ENCODE measurements at places on chromosomes 1 and 21.

- no peak for DNase-seq
Measured at GRCh38 chr1:21097729-21098128, 79.0 kb downstream of the EIF4G3 start.

DNA sequence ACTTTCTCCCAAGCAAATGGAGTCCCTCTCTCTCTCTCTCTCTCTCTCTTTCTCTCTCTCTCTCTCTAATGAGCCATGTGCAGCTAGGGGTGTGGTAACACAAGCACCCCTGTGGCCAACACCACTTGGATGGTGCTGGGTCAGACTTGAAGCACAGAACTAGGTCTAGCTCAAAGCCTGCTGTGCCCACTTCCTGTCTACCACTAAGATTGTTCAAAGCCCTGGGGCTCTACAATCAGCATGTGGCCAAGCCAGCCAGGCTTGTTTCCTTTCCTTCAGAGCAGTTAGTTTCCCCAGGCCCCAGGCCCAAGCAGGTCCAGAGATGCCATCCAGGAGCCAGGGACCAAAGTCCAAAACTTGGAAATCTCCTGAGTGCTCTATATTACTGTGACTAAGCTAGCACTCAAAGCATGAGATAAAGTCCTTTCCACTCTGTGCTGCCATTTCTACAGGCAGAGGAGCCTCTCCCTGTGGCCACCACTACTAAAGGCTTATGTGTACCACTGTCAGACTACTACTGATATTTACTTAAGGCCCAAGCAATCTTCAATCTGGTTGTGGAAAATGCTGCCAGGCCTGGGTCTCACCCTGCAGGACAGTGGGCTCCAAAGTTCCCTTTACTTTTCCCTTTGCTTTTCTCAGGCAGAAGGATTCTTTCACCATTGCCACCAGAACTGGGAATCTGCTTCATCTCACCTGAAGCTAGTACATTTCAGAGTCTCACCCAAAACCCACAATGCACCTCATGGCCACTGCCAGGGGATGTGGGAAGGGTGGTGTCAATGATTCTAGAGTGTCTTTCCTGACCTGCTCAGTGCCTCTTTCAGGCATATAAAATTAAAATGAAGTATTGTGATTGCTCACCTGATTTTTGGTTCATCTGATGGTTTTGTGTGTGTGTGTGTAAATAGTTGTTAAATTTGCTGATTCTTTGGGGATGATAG lies 999.5 kb downstream of the NCAM2 start:
- no peak for DNase-seq

GRCh38 chr1:179061360-179062282 lies 20.2 kb upstream of the TOR3A start:
- DNase-seq = no peak

- DNase-seq = no peak
Measured at GRCh38 chr1:185249563-185249962, 67.5 kb downstream of the IVNS1ABP start.

DNA sequence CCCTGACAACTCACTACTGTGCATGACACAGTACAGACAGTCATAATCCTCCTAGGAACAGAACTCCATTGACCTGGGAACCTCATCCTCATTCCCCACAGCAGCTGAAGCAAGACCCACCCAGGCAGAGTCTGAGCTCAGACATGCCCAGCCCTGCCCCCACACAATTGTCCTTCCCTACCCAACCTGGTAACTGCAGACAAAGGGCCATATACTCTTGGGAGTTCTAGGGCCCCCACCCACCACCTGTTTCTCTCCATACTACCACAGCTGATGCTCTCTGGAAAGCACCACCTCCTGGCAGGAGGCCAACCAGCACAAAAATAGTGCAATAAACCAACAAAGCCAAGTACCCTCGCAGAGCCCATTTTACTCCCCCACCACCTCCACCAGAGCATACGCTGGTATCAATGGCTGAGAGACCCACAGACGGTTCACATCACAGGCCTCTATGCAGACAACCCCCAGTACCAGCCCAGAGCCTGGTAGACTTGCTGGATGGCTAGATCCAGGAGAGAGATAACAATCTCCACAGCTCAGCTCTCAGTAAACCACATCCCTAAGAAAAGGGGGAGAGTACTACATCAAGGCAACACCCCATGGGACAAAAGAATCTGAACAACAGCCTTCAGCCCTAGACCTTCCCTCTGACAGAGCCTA lies 159.7 kb upstream of the CXADR start:
- no peak for DNase-seq

DNA sequence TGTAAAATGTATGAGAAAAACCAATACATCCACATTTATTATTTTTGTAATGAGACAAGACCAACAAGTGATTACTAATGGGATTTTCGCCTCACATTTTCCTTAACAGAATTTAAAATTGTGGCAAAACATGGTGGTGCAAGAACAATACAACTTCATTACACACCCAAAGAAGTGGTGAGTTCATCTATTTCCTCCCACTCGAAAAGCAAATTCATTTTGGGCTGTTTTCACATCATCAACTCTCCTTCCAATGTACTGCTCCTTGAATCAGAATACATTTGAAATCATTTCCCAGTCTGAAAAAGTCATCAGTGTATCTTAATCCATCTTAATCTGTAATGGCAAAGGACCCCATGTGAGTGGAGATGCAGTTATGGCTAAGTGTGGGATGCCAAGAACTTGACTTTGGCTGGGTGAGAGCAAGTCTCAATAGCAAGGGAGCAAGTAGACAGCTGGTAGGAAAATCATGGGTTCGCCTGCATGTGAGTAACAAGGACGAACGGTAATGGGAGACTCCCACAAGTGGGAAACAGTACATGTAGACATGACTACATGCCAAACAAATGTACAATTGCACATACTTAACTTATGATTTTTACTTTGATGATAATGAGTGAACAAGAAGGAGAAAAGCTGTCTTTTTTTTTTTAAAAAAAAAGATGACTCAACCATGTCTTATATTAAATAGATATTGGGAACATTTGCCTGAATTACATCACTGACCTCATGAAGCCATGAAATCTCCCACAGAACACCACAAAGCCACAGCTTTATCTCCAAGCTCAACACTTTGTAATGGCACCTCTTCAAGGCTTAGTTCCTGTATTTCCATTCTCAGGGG lies 46.0 kb downstream of the RUNX1 start:
- no peak for DNase-seq

DNA sequence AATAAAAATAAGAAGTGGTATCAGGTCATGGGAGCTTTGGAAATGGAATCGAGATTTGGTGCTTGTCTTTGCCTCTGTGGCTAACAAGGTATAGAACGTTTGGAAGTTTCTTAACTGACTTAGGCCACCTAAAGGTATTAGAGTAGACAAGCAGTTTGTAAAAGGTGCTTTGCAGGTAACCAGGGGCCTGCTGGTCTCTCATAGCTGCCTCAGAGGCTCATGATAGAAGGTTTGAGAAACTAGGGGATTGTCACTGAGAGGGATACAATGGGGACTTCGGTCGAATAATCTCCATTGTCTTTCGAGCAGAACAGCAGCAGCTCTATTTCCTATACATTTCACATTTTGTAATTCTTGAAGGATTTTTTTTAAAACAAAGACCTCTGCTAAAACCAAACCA lies 37.6 kb downstream of the C21orf91 start:
- DNase-seq = no peak

DNA sequence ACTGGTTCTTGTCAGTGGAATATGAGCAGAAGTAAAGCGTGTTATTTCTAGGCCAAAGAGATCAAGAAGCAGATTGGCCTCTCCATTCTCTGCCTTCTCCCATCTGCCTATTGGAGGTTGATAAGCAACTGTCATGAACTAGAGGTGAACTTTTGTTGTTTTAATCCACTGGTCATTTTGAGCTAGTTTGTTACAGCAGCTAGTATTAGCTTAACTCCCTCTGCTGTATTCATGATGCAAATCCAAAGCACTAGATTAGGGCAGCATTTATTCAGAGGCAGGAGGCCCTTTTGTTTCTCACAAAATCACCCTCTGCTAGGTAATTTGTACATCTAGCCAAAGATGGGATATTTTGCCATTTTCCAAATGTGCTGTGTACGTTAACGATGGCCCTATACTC lies 97.3 kb upstream of the DPT start:
- no peak for DNase-seq

DNA sequence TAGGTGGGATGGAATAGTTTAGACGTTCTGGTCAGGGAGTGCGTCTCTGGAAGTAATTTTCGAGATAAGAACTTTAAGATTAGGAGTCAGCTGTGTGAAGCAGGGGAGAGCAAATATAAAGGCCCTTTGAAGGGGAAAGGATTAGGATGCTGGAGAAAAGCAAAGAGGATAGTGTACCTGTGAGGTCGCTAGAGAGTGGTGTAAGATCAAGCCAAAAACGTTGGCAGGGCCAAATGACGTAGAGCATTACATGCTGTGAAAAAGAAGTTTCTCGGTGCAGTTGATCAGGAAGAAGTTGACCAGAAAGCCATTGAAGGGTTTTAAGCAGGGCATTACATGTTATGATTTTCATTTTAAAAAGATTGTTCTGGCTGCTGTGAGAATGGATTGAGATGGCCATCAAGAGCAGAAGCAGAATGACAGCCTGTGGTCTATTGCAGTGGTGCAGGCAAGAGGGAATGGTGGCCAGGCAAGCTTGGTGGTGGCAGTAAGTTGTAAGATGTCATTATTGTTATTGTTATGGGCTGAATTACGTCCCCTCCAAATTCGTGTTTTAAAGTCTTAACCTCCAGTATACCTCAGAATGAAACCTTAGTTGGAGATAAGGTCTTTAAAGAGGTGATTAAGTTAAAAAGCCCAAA lies 113.6 kb upstream of the KIF26B start:
- DNase-seq = peak; percentile 23

GRCh38 chr1:17567582-17567981 lies 28.1 kb downstream of the ARHGEF10L start:
- no peak for DNase-seq

- DNase-seq = no peak
Measured at GRCh38 chr1:57949168-57949567, 525.3 kb upstream of the DAB1 start.

GRCh38 chr1:39954870-39955546 lies at the start of gene MFSD2A:
Gene MFSD2A (plus strand): TSS chr1:39955145. CDS start chr1:39955293, 148 bp downstream.
- DNase-seq = peak; percentile 98

DNA sequence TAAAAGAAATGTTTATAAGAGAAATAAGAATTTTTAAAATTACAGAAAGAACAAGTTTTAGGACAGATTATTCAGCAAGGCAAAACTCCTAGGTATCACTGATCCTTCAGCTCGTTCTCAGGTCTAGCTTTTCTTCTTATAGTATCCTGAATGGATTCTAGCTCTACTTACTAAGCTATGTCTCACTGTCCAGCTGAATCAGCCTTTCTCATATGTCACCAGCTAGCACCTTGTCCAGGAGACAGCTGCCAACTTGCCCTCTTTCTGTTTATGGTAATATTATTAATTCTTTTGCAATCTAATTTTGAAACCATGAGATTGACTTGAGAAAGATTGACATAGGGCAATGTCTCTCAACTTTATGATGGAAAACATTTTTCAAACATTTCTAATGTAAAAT lies 159.9 kb downstream of the LYPLAL1 start:
- no peak for DNase-seq

DNA sequence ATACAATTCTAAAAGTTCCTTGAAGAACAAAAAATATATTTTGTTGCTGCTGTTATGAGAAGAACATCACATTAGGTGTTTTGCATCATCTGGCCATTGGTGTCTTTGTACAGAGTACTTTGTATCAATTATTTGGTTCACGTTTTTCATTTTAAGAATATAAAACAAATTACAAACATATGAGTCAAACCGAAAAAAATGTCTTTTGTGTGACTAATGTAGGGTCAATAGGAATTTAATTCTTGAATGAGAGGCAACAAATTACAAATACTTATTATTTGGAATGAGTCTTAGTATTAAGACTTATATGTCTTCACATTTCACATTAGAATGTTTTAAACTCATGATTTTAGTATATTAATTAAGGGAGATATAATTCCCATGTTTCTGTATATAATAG lies 54.8 kb downstream of the NR5A2 start:
- DNase-seq = no peak

GRCh38 chr21:35475762-35476161 lies 426.7 kb upstream of the RUNX1 start:
- no peak for DNase-seq

DNA sequence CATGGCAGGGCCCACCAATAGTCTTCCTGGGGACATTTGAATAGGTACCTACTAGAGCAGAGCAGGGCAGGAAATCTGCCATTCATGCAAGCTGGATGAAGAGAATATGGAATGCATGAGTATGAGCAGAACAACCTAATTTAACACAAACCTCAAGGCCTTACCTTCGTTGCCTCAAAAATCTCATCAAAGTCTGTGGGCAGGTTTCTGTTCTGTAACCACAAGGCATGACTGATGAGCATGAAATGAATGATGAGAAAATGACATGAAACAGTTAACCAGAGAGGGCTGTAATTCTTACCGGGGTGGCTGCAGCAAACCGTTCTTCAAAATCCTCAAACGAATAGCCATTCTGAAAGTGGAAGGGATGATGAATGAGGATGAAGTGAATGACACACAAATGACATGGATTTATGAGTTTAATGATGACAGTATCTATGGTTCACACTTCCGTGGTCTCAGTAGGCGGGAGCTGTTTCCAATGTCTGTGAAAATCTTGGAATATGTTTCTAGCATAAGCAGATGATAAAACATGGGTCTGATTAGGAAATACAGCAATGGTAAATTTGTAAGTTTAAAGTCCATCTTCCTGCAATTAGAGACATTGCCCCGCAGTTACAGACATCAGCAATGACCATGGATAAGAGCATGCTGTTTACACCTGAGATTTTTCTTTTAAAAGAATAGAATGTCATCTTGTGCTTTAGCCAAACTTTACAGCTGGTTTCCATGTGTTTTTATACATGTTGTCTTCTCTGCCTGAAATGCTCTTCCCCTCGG lies 67.6 kb upstream of the C8B start:
- no peak for DNase-seq

DNA sequence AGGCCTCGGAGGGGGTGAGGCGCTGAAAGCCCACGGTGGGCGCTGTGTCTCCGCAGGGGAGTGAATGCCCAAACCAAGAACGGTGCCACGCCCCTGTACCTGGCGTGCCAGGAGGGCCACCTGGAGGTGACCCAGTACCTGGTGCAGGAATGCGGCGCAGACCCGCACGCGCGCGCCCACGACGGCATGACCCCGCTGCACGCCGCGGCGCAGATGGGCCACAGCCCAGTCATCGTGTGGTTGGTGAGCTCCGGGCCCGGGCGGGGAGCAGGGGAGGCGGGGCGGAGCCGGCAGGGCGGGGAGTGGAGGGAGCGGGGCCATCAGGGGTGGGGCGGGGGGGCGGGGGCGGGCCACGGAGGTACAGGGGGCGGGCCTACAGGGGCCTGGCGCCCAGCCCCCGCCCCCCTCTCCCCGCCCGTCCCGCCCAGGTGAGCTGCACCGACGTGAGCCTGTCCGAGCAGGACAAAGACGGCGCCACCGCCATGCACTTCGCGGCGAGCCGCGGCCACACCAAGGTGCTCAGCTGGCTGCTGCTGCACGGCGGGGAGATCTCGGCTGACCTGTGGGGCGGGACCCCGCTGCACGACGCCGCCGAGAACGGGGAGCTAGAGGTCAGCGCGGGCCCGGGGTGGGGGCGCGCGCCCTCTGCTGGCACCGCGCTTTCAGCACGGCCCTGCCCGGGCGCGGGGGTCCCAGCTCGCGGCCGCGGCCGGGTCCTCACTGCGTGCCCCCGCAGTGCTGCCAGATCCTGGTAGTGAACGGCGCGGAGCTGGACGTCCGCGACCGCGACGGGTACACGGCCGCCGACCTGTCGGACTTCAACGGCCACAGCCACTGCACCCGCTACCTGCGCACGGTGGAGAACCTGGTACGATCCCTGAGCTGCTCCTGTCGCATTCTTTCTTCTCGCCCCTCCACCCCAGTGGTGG lies 15.9 kb downstream of the ESPN start:
- peak; percentile 87 for DNase-seq

GRCh38 chr1:201645956-201646355 lies 107.0 kb downstream of the NAV1 start:
- DNase-seq = no peak
